ENCODE measurements at places on chromosomes 11 and 22.

- DNase-seq: no peak
These were observed 266.0 kb upstream of the MTNR1B start for GRCh38 chr11:92703449-92703830.

DNA sequence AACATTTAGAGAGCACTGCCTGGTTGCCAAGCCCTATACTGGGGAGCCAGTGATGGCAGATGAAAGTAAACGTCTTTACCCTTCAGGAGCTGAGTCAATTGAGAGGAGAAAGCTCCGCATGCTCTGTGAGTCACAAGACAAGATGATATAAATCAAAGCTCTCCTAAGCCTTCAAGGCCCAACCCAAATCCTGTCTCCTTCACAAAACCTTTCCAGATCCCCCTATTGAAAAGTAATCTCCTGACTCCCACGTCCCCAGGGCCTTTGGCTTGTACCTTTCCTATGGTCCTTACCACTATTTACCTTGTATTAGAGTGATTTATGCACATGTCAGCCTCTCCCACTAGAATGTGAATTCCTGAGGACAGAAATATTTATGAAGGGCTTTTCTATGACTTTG is 230.1 kb upstream of the TENM4 start:
- DNase-seq: no peak

- no peak for DNase-seq
These were observed 33.0 kb upstream of the DBX1 start for GRCh38 chr11:20193307-20193706.

DNA sequence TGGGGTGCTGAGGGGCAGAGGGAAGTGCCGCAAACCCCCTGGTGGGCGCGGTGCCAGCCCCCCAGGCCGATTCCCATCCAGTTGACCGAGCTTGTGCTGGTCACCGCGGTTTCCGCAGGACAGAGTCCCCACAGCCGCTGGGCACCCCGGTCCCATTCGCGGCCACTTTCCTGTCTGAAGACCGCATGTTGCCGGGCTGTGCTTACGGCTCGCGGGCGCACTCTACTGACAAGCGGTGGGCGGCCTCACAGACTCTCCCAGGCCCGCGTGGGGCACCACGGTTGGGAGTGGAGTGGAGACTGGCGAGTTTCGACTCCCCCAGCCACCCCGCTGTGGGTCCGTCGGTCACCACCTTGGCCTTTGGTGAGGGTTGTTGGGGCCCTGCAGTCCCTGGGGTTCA is 648 bp upstream of the H19 start:
- DNase-seq: no peak

- DNase-seq: no peak
These were observed 177.0 kb downstream of the KIF18A start for GRCh38 chr11:27930946-27931345.

DNA sequence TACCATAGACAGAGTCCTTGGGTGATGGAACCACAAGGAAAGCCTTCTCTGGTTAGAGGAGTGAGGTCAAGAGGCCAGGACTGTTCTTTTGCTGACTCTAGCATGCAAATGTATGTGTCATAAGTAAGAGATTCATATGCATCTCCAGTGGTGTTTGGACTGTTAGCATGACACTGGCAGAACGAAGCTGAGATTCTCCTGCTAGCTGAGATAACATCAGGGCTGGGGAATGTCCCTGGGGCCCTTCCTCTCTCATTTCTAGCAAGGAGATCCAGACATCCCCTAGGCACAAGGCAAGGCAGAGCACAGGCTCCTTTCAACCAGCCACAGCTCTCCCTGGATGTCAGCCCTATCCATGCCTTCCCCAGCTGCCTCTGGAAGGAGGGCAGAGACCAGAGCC is 711.3 kb downstream of the OPCML start:
- DNase-seq: no peak

DNA sequence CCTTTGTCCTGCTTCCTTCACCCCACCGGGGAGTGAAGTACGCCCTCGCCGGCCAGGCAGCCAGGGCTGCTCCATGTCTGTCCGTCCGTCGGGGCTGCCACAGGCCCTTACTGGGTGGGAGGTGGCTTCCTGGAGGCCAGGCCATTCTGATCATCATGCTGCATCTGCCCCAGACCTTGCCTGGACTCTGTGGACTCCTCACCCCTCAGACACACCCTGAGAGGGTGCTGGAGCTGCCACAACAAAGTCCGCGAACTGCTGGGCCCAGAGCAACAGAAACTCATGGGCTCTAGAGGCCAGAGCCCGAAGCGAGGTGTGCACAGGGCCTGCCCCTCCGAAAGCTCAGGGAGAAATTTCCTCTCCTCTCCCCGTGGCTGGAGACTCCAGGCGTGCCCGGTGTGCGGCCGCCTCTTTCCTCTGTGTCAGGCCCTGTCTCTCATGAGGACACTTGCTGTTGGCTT is 124.2 kb downstream of the KCNQ1OT1 start:
- no peak for DNase-seq

- peak; percentile 42 for DNase-seq
These were observed 10.7 kb upstream of the GSTP1 start for GRCh38 chr11:67572747-67573419.

DNA sequence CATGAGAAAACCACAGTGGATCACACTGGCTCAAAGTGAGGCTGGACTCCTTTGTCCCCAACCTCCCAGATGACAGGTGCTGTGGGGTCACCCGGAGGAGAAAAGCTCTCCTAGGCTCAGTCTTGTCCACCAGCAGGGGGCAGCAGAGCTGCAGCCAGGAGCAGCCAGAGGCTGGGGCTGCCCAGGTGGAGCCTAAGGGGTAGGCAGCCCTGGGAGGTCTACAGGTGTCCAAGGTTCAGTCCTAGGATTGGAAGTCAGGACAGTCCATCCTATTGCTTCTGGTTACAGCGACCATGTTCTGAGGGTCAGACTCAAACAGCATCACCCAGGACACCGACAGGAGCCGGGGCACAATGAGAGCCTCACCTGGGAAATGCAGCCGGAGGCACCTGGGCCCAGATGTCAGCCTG is 77.6 kb upstream of the IGLL5 start:
- DNase-seq: peak; percentile 74

- peak; percentile 70 for DNase-seq
These were observed 583 bp downstream of the TAF1D start for GRCh38 chr11:93740730-93741093.

GRCh38 chr11:236774-237767 is at the start of gene PSMD13:
Gene PSMD13 (plus strand): TSS chr11:236976. CDS start chr11:237050, 74 bp downstream.
- DNase-seq: peak; percentile 88

DNA sequence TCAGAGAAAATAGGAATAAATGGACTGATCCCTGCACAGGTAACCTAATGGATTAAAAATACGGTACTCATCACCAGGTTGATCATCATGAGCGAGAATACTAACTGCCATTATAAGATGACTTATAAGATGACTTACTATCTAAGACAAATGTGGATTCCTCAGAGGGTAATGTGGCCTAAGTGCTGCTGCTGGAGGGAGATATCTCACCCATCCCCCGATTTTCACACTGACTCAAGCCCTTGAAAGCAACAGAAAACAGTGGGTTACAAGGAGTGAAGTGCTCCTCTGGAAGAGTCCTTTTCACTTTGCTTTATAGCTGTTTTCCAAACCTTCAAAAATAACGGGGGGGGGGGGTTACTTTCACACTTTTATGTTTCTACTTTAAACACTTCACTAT is 920 bp downstream of the TMEM218 start:
- DNase-seq: peak; percentile 8

DNA sequence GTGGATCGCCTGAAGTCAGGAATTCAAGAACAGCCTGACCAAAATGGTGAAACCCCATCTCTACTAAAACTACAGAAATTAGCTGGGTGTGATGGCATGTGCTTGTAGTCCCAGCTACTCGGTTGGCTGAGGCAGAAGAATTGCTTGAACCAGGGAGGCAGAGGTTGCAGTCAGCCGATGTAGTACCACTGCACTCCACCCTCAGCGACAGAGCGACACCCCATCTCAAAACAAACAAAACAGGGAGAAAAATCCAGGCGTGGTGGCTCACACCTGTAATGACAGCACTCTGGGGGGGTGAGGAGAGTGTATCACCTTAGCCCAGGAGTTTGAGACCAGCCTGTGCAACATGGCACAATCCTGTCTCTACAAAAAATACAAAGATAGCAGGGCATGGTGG is 802.3 kb upstream of the ARHGAP42 start:
- DNase-seq: no peak

GRCh38 chr11:121582296-121582695 is 129.5 kb upstream of the SORL1-AS1 start:
- DNase-seq: no peak

DNA sequence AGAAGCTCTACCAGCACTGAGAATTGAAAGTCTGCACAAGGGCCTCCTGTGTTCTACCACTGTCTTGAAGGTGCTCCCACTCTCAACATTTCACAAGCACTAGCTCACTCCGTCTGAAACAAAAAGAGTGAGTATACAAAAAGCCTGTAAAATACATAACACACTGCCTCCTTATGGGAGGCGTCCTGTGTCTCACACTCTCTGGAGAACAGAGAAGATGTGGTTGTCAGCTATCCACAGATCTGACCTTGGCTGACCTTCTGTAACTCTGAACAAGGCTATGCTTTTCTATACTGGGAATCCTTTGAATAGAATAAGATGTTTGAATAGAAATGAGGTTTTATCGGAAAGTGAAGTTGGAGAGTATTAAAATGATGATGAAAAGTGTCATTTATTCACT is 171.3 kb upstream of the TMEM45B start:
- no peak for DNase-seq

DNA sequence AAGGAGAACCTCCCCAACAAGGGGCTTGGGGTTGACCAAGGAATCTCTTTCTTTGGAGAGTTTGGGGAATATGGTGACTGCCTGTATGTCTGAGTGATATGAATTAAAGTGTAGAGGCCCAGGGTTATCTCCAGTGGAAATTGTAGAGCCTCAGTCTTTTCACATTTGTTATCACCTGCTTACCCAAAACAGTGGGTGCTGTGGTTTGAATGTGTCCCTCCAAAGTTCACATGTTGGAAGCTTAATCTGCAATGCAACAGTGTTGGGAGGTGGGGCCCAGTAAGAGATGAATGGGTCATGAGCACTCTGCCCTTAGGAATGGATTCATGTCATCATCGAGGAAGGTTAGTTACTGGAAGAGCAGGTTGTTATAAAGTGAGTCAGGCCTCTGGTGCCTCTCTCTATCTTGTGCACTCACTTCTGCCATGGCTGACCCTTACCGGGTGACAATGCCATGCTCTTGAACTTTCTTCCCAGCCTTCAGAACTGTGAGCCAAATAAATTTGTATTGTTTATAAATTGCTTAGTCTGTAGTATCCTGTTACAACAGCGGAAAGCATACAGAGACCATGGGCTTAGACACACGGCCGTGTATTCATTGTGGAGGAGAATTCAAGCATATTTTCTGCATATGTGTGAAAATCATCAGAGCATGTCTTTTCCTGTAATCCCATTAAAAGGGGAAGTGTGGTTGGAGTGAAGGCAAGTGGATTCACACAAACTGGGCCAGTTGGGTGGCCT is 114.1 kb upstream of the TBCEL start:
- DNase-seq: no peak

DNA sequence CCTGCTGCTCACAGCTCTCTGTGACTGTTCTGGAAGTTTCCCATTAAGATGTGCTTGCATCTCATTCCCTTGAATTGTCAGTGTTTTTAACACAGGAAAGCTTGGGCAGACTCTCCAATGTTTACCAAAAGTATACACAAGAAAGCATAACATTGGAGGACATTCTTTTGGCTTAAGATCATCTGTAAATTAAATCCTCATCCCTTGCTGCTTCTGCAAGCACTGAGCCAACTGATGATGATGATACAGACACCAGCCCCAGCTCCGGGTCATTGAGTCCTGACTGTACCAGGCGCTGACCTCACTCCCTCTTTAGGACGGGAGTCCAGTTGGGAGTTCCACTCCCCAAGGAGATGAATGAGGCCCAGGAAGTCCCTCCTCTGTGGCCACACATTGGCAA is 23.8 kb downstream of the CD82 start:
- no peak for DNase-seq

GRCh38 chr11:27973851-27974536 is 134.0 kb downstream of the KIF18A start:
- DNase-seq: no peak

- no peak for DNase-seq
These were observed 37.7 kb downstream of the DDI1 start for GRCh38 chr11:104073950-104074705.

DNA sequence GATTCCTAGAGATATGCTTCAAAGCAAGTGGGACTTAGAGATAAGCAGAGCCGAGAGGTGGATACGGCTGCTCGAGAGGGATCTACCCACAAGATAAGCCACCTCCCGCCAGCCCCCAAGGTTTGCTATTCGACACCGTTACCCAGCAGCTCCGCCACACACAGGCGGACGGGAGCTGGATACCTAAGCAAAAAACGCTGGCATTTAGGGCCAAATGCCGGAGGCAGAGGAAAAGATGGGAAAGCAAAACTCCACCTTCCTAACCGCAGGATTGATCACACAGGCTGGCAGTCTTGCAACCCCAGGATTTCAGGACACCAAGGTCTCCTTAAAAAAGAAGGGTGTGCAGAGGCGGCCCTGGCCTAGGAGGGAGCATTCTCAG is 709 bp downstream of the FTH1 start:
- peak; percentile 56 for DNase-seq

GRCh38 chr11:65446446-65447277 is 24.1 kb downstream of the NEAT1 start:
- peak; percentile 32 for DNase-seq

DNA sequence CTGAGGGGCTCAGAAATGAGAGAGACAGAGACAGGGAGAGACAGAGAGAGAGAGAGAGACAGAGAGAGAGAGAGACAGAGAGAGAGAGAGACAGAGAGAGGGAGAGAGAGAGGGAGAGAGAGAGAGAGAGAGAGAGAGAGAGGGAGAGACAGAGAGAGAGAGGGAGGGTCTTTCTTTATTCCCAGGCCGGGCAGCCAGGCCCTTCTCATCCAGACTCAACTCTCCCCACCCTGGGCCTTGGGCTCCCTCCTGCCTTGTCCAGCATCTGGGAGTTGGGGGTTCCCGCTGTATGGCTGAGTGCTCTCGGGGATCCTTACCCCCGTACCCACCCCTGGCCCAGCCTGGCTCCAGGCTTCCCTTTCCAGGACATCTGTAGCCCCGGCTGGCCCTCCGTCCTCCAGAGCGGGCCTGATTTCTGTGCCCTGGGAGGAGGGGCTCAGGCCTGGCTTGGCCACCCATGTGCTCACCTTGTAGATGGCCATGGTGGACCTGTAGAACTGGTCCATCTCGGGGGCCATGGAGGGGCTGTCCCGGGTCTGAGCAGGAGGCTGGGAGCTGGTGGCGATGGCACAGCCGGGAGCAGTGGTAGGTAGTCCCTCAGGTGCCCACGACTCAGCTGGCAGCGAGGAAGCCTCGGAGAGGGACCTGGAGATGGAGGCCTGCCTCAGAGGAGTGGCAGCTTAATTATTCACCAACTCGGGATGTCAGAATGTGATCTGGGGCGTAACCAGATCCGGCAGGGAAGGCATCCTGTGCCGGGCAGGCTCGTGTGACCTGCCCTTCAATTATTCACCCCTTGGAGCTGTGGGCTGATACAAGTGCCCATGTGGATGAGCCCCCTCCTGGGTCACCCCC is at the start of gene BAIAP2L2:
BAIAP2L2 (minus strand) TSS at position 677 of the 855 bp plus-strand sequence; CDS start at position 518, 159 bp downstream.
- DNase-seq: no peak

GRCh38 chr11:130486391-130486836 is 38.0 kb downstream of the ADAMTS15 start:
- no peak for DNase-seq

DNA sequence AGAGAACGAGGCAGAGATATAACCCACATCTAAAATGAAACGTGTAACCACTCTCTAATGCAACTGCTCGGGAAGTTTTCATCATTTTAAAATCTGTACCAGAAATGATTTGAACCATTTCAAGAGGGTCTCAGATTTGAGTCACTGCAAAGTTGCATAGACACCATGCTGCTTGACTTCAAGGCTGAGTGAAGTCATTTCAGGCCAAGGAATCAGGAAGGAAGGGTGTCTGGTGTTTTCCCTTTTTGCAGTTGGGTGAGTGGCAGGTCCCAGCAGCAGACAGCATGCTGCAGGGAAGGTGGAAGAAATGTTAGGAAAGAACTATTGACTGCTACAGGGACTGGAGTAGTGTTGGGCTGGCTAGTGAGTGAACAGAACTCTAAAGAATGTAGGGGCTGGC is 16.5 kb downstream of the TANGO2 start:
- no peak for DNase-seq
